ENCODE measurements at places on chromosomes 6 and 20.

GRCh38 chr20:25372584-25373336, 17.9 kb downstream of the ABHD12 start:
- DNase-seq: no peak

GRCh38 chr6:106749609-106750008, 120.2 kb downstream of the QRSL1 start:
- no peak for DNase-seq

- DNase-seq: no peak
Observed at GRCh38 chr20:25238319-25239037, 9.4 kb upstream of the PYGB start.

- DNase-seq: no peak
Observed at GRCh38 chr20:7348253-7348652, 580.8 kb downstream of the BMP2 start.

DNA sequence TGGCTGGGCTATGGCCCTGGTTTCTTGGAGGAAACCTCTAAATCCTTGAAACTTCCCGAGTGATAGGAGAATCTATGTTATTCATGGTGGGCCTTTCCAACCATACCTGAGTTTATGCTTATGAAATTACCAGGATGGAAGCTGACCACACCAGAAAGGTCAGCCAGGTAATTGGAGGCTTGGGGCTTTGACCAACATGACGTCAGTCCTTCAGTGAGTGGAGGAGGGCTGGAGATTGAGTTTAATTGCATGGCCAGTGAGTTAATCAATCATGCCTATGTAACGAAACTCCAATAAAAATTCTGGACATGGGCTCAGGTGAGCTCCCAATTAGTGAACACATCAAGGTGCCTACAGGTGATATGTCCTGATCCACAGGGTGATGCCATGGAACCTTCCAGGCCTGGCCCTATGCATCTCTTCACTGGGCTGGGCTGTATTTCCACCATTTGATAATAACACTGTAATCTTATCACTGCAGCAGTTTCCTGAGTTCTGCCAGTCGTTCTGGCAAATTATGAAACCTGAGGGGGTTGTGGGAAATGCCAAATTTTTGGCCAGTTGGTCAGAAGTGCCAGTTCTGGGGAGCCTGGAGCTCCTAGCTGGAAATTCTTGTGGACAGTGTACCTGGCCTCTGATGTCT, 106.5 kb downstream of the CDH26 start:
- DNase-seq: no peak

DNA sequence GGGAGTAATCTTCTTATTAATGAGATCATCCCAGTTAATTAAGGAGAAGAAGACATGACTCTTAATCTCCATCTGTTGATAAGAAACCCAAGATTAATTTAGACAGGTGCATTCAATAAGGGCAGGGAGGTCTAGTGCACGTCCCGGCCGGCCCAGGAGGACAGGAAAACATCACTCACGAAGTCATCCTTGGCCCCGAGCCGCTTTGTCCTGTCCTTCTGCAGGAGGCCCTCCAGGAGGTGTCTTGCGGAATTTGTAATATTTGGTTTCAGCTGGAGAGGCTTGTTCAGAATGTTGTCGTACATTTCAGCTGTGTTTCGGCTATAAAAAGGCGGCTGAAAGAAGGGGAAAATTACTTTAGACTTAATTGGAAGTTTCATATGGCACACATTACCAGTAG, 118.4 kb upstream of the SLC2A12 start:
- DNase-seq: no peak

GRCh38 chr6:148817689-148818088, 70.9 kb downstream of the UST start:
- no peak for DNase-seq

DNA sequence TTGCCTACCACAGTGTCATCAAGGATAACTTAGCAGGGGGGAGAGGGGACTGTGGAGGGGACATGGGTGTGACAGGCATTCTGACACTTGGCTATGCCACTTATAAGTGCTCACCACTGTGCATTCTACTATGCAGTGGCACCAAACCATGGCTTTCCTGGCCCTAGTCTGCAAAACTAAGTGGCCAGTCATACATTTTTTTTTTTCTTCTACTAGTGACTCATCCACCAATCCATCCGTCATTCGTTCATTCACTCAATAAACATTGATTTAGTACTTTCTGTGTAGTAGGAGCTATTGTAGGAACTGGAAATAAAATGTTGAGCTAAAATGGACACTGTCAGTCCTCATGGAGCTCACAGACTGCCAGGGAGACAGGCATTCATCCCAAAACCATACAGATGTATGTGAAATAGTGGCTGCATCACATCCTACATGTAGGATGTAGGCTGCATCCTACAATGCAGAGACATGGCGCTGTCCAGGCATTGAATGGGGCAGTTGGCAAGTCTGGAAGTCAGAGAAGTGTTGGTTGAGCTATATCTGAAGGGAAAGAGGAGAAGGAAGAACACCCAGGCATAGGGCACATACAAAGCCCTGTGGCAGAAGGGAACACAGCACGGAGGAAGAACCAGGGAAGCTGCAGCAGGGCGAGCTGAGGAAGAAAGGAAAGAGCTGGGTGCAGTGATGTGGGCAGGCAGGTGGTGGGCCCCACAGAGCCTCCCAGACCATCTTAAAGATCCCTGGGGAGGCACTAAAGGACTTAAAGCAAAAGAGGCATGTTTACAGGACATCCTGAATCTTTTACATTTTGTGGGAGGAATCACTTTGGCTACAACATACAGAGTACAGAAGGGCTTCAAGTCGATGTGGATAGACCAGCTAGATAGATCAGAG, 224.4 kb downstream of the UST start:
- no peak for DNase-seq

GRCh38 chr20:25041813-25042530, 16.0 kb downstream of the ACSS1 start:
- DNase-seq: no peak

GRCh38 chr6:84447651-84448050, 220.2 kb upstream of the CEP162 start:
- DNase-seq: no peak

GRCh38 chr6:72674842-72675241, 53.0 kb downstream of the KCNQ5 start:
- no peak for DNase-seq

Data from cerebellar cortex (tissue), 1 donor.